Mesenteric fat pad (tissue), 1 donor: ENCODE measurements at places on chromosomes 1 and 21. TPM values are rescaled to one million over a fixed set of nuclear protein-coding genes. Genes with fewer than 3 reads are reported as not detected.

The IL22RA1 gene
- total RNA-seq: not detected

DNA sequence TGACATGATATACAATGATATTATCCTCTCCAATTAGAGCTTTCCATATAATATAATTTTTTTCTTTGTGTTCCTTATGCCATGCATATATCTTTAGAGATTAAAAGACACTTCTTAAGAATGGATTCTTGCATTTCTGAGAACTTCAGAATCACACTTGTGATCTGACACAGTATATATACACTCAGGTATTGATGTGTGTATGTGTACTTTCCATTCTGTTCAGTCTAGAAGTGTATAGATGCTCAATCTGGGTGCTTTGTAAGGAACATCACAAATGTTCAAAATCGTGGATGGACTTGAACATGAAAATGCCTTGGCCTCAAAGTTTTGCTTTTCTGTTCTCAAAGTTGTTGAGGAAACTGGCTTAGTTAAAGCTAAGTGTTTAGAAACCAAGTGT lies 102.7 kb downstream of the FGGY start:
- DNase-seq: no peak

GRCh38 chr1:180151508-180151907 lies 3.2 kb upstream of the QSOX1 start:
- no peak for DNase-seq

GRCh38 chr1:155976062-155976912 lies 2.1 kb downstream of the ARHGEF2 start:
- DNase-seq: no peak

The LCA5L gene
- 0.55 TPM for total RNA-seq

GRCh38 chr1:81706650-81707435 lies 93.9 kb upstream of the ADGRL2 start:
- no peak for DNase-seq
